IPS DF 6.9 (cell line): ENCODE measurements at places on chromosomes 4 and X.

- DNase-seq = no peak
Measured at GRCh38 chr4:174709526-174709925, 119.5 kb downstream of the GLRA3 start.

DNA sequence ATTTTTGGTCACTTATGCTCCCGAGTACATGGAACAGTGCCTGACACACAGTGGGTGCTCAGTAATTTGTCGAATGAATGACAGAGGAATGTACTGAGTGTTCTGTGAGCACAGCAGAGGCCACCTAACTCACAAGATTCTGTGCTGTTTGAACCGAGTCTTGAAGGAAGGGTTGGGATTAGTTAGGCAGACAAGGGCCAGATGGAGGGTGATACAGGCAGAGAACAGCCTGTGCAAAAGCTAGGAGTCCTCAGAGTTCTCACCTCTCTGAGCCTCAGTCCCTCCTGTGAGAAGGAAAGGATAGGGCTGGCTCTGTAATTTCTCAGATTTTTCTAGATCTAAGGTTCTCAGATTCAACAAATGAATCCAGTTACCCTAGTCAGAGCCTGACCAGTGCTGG, 108.8 kb downstream of the NHSL2 start:
- DNase-seq = no peak

GRCh38 chr4:176758731-176759130, 34.0 kb downstream of the VEGFC start:
- no peak for DNase-seq

DNA sequence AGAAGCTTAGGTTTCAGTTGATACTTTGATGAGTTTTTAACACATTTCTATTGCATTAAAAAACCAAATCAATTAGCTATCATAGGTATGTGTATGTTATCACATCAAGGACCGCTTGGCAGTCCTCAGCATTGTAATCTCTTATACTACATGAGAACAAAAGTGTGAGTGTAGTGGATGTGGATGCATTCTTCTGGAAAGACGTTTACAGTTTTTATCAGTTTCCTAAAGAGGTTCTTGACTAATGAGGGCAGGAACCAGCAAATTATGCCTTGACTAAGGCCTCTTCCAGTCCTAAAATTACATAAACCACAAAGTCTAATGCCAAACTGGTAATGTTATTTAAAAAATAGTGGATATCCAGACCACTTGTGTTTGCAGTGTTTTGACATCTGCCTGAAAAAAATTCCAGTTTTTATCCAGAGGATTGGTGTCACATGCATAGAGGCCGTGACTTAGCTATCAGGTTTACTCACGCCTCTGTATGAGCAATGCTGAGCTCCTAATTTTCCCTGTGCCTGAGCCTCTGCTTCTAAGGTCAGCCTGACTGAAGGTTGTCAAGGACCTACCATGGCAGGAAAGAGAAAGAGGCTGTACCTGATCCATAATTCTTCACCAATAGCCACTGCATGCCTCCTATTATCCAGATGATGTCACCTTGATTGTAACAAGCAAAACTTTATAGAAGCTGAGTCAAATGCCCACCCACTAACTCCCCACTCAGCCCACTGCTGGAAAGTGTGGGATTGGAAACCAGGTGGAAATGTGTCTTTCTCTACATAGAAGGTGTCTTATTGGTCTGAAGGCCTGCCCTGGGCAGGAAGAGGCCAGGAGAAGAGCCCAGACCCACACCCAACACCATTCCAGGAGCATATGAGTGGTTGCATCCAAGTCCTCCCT, 68.7 kb downstream of the ENPP6 start:
- DNase-seq = no peak

DNA sequence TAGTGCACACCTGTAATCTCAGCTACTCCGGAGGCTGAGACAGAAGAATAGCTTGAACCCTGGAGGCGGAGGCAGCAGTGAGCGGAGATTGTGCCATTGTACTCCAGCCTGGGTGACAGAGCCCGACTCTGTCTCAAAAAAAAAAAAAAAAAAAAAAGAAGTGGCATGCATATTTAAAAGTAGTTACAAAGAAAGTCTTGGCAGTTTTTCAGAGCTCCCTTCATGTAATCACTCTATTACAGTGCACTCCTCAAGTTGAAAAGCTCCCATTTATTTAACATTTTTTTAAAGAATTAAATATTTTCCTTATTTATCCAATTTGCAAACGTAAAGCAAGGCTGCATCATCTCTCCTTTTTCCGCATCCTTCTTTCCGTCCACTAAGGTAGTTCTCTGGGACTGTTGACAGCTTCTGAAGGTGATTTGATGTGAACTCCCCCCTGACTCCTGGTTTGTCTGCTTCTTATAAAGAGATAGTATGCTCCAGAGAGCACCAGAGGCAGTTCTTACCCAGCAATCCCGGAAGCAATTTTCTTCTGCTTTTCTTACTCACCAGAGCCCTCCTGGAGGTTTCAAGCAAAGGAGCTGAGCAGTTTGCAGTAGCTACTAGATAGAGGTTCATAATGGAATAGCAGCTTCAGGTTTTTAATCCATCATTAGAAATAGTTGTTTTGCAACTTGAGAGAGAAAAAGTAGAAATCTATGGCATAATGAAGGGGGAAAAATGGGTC, 151.0 kb downstream of the PALLD start:
- no peak for DNase-seq
